ENCODE measurements at places on chromosomes 7 and 10.

DNA sequence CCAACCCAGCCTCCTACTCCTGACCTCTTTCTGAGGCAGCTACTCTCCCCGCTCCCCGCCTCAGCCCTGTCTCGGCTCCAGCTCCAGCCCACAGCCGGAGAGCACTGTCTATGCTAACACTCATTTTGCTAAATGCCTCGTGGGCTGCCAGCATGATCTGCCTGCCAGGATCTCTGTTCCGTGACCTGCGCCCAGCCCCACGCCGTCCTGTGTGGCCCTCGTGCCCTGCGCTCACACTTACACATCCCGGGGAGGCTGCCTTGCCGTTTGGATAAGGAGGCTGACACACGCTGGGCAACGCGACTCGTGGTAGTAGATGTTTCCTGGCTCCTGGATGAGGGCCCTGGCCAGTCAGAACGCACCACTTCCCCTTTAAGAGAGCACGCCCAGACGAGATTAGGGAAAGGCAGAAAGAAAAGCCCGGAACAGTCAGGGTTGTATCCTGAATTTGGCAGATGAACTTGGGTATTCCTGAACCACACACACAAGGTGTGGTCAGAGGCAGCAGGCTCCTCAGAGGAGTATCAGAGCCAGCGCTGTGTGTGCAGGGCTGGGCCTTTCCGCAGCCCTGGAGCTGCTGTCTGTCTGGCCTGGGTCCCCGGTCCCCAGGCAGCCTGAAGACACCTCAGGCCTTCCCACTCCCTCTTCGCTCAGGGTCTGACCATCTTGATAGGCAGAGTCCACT is 97.7 kb upstream of the EFCAB10 start:
- peak; percentile 70 for DNase-seq

DNA sequence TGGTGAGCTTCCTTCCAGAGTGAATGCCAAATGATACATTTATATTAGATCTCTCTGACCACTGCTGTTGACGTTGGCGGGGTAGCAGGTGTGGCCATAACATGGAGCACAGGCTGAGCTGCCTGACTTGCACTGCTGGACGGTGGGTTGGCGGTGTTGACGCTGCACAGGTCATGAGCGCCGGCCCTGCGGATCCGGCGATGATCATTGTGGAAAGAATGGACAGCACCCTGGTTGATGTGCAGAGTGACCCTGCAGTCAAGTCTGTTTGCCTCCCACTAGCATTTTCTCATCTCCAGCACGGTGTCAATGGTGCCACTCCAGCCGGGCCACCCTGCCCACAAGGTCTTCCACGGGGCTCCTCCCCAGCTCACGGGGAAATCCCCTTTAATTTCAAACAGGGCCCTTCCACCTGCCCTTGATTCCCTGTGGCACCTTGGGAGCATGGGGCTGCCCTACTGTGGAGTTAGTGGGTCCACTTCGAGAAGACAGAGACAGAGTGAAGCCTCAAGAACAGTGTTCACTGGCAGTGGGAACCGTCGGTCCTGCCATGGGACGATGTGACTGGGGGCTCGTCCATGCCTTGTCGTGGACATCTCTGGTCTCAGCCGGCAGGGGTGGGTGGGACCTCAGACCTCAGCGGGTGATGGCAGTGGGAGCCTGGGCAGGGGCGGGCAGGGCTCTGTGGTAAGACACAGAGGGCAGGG is 613.5 kb downstream of the PTPRN2 start:
- DNase-seq: no peak

GRCh38 chr7:130356876-130357611 is 12.4 kb downstream of the CPA5 start:
- peak; percentile 32 for DNase-seq

GRCh38 chr7:132073920-132074589 is 502.2 kb downstream of the PLXNA4 start:
- no peak for DNase-seq

DNA sequence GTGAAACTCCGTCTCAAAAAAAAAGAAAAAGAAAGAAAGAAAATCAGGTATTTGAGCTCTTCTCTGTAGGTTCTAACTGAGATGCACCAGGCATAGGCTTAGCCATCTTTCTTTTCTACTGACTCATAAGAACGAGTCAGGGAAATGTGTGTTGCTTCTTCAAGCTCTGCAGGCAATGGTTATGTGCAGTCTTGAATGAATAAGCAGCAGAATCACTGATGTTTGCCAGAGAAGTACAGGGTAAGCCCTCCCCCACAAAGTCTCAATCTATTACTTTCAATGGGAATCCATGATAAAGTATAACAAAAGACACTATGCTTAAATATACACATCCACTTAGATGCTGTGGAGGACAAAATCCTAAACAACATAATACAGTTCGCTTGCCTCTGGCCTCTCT is 239.2 kb downstream of the PARD3 start:
- no peak for DNase-seq

DNA sequence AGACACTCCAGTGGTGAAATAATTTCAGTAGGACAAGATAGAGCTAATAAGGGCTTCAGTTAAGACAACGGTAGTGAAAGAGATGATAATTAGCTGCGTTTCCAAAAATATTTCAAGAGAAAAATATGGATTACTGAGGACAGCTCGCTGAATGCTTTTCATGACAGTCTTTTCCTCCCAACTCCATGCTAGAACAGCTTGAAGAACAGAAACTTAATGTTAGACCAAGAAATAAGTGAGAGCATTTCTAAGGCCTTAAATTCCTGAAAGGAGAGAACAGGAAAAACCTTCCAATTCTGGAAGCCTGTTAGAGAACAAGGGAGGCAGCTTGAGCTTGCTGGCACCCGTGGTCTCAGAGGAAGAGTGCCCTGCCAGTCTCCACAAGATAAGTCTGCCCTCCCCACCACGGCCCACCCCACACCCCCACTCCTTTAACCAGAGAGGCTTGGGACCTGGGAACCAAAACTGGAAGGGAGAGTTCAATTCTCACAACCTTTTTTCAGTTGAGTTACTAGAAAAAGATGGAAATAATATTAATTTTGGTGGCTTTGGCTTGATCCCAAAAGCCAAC is 1148.0 kb upstream of the CELF2 start:
- DNase-seq: no peak

DNA sequence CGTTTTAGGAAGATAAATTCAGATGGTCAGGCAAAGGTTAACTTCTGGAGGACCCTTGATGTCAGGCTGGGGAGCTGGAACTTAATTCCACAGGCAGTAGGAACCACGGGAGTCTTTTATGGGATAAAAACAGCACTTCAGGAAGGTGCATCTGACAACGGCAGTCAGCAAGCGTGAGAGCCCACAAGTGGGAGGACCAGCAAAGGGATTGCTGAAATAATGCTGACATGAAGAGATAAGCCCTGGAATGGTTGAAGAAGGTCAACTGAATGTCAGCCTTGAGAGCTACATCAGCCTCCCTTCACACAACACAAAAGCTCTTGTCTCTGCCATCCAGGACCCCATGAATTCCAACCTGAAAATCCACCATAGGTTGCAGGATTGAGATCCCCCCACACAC is 138.8 kb downstream of the SORCS1 start:
- DNase-seq: no peak

- no peak for DNase-seq
Measured at GRCh38 chr7:39152701-39153100, 175.0 kb downstream of the POU6F2 start.

Measured in body of pancreas (tissue), 4 donors.